NCI-H526 (cell line): ENCODE measurements at places on chromosomes 2 and 18.

- DNase-seq: no peak
Measured at GRCh38 chr18:35564795-35565453, 16.6 kb upstream of the GALNT1 start.

DNA sequence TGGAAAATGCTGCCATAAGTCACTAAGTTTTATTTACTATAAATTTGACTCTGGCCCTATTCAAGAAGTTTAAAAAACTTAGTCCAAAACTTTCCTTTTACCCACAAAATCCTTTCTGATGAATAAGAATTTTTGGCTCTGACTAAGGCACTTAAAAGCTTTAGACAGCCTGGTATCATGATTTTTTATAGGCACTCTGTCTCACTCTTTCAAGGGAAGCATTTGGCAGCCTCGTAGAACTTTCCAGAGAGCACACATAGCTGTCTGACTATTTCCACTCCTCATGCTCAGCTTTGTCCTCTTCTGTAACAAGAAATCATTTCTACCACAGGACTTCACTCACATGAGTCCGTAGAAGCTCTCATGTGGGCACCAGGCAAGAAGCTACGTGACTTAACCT lies 32.3 kb upstream of the XDH start:
- DNase-seq: no peak

DNA sequence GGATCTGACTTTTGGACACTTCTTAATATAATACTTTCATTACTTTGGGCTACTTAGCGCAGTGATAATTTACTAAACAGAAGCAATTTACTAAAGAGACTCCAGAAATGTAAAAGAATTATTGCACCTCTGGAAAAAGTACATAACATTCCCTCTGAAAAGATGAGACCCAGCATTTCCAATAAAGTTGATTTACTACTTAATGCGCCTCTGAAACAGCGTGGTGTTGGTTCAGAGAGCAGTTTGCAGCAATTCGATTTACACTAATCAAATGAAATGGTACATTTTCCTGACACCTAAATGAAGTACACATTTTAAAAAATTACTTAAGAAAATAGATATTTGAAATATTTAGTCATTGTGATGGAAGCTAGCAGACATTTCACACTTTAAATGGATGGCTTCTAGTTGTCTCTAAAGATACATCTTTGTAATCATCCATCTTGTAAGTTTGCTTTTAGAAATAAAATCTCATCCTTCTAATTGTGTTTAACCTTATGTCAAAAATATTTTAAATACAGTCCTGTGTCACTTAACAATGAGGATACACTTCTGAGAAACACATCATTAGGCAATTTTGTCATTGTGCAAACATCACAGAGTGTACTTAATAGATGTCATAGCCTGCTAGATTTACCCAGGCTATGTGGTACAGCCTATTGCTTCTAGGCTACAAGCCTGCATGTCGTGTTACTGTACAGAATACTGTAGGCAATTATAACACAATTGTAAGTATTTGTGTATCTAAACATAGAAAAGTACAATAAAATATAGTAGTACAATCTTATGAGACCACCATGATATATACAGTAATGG lies 284.6 kb upstream of the UBE2E3 start:
- no peak for DNase-seq

GRCh38 chr2:221495731-221496130 lies 76.4 kb downstream of the EPHA4 start:
- peak; percentile 38 for DNase-seq

GRCh38 chr2:68309426-68309825 lies 10.3 kb downstream of the CNRIP1 start:
- DNase-seq: no peak

- no peak for DNase-seq
Measured at GRCh38 chr18:74532511-74533025, 1.7 kb upstream of the CNDP1 start.

GRCh38 chr18:7233134-7233810 lies 2.4 kb downstream of the LRRC30 start:
- DNase-seq: no peak

DNA sequence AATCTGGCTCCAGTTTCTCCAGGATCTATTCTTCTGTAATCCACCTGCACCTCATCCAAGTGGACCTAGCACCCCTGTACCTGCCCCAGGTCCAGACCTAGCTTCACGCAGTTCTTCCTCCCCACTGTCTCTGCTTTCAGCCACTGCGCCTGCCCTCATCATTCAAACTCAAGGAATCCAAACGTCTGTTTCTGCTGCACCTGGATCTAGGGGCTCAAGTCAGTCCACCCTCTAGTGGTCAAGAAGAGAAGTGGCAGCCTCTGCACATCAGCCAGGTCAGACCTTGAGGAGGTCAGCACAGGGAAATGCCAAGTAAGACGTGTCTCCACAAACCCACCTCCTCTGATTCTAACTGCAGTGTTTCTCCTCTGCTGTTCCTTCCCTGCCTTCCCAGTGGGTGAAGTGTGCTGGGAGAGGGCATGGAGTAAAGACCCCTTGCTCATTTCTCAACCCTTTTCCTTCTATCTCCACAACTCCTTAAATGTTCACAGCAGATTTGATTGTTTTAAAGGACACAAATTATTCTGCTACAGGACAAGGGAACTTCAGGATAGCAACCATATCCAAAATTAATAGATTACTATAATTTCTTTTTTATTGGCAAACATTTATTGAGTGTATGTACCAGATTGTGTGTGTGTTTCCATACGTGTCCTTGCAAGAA lies 8.6 kb upstream of the RNF152 start:
- DNase-seq: peak; percentile 60

GRCh38 chr2:196112418-196113034 lies 43.9 kb upstream of the DNAH7 start:
- no peak for DNase-seq

- DNase-seq: no peak
Measured at GRCh38 chr2:42127425-42128424, 41.4 kb upstream of the EML4 start.

- peak; percentile 72 for DNase-seq
Measured at GRCh38 chr2:61443342-61444041, 27.4 kb downstream of the USP34 start.

- DNase-seq: no peak
Measured at GRCh38 chr2:240836781-240837467, 16.9 kb upstream of the KIF1A start.

DNA sequence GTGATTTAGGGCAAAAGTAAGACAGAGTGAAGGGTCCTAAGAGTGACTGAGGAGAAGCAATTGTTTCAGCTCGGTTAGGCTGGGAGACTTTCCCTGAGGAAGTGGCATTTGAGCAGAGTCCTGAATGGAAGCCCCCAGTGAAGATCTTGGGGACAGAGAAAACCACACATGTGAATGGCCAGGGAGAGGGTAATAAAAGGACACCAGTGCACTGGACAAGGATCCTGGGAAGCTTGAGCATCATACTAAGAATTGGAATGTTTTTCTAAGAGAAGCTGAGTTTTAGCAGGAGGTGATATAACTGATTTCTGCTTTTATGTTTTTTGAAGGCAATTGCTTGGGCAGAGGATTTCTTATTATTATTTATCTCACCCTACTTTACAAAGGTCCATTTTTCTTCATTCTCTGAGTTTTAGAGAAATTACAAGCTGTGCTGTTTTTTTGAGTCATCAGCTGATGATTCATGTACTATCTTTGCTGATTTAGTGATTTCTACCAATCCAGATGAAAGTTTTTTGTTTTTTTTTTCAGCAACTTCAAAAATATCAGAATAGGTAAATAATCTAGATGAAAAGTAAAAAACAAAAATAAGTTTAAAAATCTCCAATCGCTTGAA lies 43.5 kb downstream of the MFSD6 start:
- DNase-seq: no peak

DNA sequence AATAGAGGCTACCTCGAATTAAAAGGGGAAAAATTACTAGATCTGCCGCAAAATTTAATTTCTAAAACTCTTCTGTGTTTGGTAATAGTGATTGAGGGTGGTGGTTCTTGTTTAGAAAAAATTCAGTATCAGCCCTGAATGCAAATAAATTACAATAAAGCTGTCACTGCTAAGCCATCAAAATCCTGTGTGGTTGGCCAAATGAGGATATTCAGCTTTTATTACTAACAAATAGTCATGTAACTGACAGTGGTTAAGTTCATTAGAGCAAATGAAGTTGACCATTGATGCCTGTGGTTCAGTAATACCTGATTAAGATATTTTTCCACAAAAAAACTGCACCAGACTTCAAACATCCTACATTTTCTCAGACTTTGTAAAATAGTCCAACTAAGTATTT lies 14.4 kb downstream of the PPP1CB start:
- peak; percentile 9 for DNase-seq

GRCh38 chr2:188187726-188188125 lies 103.9 kb upstream of the GULP1 start:
- no peak for DNase-seq

DNA sequence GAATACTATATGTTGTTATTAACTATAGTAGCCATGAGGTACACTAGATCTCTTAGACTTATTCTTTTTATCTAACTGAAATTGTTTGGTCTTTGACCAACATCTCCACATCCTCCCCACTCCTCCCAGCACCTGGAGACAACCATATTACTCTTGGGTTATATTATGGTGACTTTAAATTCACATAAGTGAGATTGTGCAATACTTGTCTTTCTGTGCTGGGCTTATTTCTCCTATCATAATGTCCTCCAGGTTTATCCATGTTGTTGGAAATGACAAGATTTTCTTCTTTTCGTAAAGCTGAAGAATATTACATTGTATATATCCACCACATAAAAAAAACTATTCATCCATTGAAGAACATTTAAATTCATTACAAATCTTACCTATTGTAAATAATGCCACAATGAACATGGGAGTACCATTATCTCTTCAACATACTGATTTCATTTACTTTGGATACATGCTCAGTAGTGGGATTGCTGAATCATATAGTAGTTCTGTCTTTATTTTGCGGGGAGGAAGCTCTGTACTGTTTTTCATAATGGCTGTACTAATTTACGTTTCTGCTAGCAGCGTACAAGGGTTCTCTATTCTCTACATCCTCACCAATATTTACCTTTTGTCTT lies 159.2 kb upstream of the SCN7A start:
- peak; percentile 78 for DNase-seq

DNA sequence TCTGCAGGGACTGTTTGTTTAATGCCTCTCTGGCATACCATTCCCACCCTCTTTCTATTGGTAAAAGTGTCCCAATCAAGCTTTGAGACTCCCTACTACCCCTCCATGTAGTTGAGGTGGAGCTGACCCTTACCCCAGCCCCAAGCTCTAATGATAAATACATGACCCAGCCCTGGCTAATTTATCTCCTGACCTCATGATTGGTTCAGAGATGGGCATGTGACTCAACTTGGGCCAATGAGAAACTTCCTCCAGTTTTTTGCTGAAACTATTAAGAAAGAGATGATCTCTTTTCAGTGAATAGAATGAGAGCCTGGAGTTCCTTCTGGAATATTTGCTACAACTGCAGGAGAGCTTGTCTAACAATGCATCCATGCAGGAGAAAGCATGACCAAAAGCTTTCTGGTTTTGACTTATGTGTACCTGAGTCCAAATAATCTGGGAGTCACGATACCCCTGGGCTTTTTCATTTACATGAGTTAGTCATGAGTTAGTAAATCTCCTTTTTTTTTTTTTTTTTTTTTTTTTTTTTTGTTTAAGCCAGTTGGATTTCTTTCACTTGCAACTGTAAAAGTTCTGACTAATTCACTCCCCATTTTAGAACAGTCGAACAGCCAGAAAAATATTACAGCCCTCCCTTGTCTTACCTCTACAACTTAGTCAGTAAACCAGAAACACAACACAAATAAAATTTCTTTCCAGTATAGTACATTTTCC lies 66.5 kb upstream of the TLK1 start:
- DNase-seq: no peak

DNA sequence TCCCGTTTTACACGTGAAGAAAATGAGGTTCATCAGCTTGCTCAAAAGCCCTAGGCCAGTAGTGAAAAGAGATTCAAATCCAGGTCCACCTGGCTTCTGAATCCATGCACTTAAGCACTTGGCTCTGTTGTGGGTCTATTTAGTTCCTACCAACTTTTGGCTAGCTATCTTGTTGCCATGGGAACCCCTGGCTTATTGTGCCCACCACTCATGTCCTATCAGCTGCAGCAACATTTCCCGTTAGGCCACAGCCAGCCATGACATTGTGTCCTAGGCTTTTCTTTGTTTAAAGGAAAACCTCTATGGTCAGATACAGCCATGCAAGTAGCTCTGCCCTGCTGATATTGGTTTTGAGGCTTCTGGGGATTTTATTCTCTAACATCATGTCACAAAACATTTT lies 49.8 kb downstream of the PLEK start:
- DNase-seq: no peak

- DNase-seq: no peak
Measured at GRCh38 chr18:6878556-6879297, 149.2 kb downstream of the ARHGAP28 start.

DNA sequence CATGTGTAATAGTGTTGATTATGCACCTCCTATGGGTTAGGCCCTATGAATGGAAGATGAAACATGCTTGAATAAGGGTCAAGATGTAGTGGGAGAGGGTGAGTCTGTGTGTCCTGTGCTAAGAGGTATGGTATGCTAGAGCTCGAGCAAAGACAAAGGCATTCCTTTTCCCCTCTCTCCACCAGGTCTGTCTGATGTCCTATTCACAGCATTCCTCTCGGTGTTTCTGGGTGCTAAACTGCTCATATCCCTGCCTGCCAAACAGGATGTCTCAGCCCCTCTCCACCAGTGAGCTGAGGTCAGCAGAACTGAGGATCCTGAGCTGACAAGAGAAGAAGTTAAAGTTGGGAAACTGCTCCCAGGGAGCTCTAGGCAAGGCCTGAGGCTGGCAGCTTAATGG lies 344.9 kb downstream of the TSN start:
- no peak for DNase-seq

- no peak for DNase-seq
Measured at GRCh38 chr2:85589982-85590791, 5.4 kb upstream of the RNF181 start.

DNA sequence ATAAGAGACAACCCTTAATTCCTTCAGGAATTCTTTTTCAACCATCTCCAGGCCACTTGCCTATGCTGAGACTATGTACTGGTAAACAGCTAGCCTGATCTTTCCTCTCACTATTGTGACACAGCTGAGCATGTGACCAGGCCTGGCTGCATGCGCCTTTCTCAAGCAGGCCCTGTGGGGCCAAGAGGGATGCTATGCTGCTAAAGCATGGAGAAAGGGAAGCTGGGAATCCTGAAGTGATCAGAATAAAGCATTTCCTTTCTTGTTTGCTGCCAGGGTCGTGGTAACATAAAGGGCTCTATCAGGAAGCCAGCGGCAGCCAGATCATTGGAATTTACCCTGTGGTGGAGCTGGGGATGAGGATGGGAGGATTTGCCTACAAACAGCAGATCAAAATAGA lies 29.8 kb upstream of the LCLAT1 start:
- DNase-seq: no peak

GRCh38 chr2:216596236-216596979 lies 36.8 kb upstream of the IGFBP2 start:
- peak; percentile 7 for DNase-seq

- peak; percentile 50 for DNase-seq
Measured at GRCh38 chr2:133266041-133266925, 302.0 kb downstream of the NCKAP5 start.

- DNase-seq: no peak
Measured at GRCh38 chr18:54812885-54813284, 15.4 kb upstream of the RAB27B start.

- no peak for DNase-seq
Measured at GRCh38 chr2:174527101-174527721, 40.4 kb upstream of the GPR155 start.
